Pulmonary artery endothelial cell (primary cell): ENCODE measurements at places on chromosomes 5 and 9. TPM values are rescaled to one million over a fixed set of nuclear protein-coding genes. Genes with fewer than 3 reads are reported as not detected.

GRCh38 chr9:123087359-123087888 lies 54.0 kb downstream of the GPR21 start:
- no peak for DNase-seq

DNA sequence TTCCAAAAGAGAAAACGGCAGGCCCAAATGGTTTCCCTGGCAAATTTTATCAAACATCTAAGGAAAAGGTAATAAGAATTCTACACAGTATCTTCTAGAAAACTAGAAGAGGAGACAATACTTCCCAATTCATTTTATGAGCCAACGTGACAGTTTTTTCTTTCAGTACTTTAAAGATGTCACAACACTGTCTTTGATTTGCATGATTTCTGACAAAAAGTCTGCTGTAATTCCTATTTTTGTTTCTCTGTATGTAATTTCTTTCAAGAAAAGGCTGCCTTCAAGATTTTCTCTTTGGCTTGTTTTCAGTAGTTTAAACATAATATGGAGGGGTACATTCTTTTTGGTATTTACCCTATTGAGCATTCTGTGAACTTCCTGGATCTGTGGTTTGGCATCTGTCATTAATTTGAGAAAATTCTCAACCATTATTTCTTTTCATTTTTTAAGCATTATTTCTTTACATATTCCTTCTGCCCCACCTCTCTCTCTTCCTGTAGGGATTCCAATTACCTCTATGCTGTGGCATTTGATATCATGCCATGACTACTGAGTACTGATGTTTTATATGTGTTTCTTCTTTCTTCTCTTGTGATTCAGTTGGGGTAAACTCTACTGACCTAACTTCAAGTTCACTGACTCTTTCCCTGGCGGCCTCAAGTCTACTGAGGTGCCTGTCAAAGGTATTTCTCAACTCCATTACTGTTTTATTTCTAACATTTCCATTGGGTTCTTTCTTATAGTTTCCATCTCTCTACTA lies 32.2 kb downstream of the ANKS6 start:
- DNase-seq: no peak

GRCh38 chr9:82938426-82939218 lies 124.3 kb downstream of the RASEF start:
- DNase-seq: no peak

- DNase-seq: no peak
Observed at GRCh38 chr5:15495026-15495425, 5.0 kb upstream of the FBXL7 start.

DNA sequence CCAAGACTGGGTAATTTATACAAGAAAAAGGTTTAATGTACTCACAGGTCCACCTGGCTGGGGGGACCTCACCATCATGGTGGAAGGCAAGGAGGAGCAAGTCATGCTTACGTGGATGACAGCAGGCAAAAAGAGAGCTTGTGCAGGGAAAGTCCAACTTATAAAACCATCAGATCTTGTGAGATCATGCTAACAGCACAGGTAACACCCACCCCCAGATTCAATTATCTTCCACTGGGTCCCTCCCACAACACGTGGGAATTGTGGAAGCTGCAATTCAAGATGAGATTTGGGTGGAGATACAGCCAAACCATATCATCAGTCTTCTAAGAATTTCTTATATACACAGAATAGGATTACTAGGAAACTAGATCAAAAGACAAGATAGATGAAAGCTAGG lies 555.6 kb downstream of the PRR16 start:
- no peak for DNase-seq

GRCh38 chr9:84270847-84271530 lies 69.6 kb downstream of the SLC28A3 start:
- no peak for DNase-seq

GRCh38 chr5:180605554-180606214 lies 14.4 kb upstream of the SCGB3A1 start:
- peak; percentile 22 for DNase-seq

DNA sequence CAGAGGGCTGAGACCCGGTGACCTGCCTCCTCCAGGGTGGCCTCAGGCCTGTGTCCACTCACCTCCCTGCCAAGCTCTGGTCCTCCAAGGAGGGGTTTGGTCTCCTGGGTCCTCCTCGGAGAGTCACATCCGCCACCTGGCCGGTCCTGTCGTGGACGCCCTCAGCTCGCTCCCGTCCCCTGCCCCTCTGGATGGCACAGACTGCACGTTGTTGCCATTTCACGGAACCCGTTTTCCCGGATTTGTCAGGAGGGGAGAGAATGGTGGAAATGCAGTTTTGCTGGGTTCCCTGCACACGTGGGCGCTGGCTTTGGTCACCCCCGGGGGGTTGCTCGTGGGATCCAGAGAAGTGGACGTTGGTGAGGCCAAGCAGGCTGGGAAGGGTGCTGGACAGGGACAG lies 62.7 kb downstream of the RXRA start:
- no peak for DNase-seq

- no peak for DNase-seq
Observed at GRCh38 chr5:10445352-10445751, 3.7 kb downstream of the ROPN1L start.

DNA sequence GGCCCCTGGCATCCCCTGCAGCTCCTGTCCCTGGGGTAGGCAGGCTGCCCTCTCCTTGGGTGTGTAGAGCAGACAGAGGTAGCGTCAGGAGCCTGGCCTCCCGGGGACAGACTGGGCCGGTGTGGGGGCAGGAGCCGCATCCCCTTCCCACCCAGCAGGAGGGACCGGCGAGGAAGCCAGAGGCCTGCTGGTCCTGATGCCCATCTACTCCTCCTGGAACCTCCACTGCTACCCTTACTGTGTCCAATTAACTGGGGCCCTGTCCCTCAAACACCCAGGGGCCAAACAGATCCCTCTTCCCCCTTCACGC lies 15.6 kb downstream of the RALGDS start:
- no peak for DNase-seq

DNA sequence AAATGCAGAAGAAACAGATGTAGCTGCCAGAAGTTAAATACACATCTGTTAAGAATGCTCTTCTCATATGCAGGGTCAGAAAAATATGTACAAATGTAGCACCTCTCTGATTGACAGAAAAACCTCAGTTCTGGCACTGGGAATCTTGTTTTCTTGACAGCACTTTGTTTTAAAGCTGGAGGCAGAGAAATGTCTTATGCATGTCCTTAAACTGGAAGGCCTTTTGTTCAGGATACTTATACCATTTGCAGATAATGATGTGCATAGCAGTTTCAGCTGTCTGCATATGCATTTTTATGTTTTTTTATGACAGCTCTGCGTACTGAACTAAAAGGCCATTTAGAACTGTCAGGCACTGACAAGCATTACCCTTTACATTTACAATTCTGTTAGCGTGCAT lies 567.9 kb downstream of the EBF1 start:
- no peak for DNase-seq

GRCh38 chr5:151717416-151717815 lies 30.7 kb upstream of the SPARC start:
- no peak for DNase-seq

- no peak for DNase-seq
Observed at GRCh38 chr5:79023947-79024346, 38.8 kb upstream of the ARSB start.

- DNase-seq: no peak
Observed at GRCh38 chr5:5613261-5613990, 190.9 kb downstream of the ICE1 start.

GRCh38 chr5:131462454-131462853 lies 172.6 kb downstream of the RAPGEF6 start:
- peak; percentile 27 for DNase-seq

GRCh38 chr5:176737746-176738636 lies 72.4 kb upstream of the UNC5A start:
- DNase-seq: no peak

DNA sequence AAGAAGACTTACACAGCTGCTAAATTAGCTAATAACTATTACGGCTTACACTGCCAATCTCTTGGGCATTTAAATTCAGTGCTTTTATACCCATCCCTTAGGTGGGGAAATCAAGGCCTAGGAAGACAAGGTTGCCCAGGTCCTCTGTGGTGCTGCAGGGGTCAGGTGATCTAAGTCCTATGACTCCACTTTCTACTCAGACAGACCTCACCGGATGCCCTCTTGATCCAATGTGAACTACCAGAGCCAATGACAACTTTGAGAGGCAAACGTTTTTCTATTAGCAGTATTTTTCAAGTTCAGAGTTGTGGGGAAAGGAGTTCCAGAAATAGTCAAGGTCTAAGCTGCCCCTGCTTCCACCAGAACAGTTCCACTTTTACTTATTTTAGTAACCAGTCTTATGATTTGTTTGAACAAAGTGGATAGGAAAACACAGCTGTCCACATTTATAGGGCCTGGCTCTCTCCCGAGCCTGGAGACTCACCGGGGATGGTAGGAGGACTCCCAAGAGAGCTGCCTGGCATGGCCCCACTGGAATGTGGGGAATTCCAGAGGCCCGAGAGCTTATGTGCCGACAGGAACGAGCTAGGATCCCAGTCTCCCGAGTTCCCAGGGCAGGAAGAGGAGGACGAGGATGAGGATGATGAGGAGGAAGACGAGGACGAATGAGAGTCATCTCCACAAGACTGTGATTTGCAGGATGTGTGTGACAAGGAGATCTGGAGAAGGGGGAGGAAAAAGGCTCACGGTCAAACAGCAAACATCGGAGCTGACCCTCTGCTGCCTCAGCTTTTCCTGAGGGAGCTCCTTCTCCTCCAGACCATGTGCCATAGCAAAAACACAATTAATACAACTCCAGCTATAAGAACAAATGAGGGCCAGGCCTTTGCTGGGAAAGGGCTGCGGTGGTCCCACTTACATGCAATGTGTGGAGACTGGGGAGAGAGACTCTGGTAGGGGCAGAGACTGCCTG lies 16.7 kb downstream of the FAM193B start:
- DNase-seq: peak; percentile 57

- DNase-seq: no peak
Observed at GRCh38 chr5:175279506-175279905, 164.5 kb downstream of the DRD1 start.

DNA sequence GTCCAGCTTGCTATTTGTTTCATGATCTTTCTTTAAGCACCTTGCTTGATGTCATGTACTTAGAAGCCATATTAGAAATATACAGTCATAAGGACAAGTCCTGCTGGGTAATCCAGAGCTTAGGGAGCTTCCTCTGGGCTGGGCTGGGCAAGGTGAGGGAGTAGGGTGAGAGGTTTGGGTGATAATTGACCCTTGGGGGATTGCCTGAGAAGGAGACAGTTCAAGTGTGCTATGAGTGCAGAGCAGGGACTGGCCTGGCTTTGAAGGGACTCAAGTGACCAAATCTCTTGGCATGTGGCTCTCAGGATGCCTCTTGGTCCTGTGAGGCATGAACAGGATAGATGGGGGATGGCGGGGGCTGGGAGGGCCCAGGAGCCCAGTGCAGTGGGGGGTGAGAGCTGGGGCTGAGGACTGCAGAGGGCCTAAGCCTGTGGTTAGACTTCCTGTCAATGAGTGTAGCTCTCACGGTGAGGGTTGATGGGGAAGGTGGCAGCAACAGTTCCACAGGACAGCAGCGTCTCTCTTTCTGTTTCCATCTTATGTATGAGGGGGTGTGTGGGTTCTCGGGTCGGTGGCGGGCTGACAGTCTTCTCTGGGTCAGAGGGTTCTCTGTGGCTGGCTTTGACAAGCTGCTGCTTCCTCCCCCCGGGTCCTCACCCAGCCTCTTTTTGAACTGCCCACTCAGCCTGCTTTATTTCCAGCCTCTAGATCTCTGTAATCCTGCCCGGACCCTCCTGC lies 53.5 kb downstream of the RGS3 start:
- DNase-seq: no peak

DNA sequence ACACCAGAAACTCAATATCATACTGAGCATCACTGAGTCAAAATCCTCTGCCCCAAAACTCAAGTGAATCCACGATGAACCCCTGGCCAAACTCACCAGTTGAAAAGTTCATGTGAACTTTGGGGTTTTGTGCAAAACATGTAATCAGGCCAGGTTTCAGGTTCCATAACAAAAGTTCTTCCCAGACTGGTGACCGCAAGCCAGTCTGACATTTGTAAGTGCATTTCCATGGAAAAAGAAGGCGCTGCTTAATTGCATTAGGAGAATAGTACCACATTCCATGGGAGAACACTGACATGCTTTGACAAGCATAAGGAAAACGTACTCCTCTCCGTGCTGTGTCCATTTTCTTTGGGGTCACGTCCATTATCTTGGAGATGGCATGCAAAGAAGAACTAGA lies 567.0 kb downstream of the BNC2 start:
- DNase-seq: no peak

GRCh38 chr5:58383448-58383847 lies 76.4 kb downstream of the PLK2 start:
- no peak for DNase-seq

GRCh38 chr5:57539281-57539701 lies 56.7 kb upstream of the ACTBL2 start:
- DNase-seq: no peak

GRCh38 chr9:133513214-133514100 lies 11.3 kb downstream of the MYMK start:
- no peak for DNase-seq

- peak; percentile 79 for DNase-seq
Observed at GRCh38 chr9:35728041-35728971, 3.7 kb downstream of the TLN1 start.

DNA sequence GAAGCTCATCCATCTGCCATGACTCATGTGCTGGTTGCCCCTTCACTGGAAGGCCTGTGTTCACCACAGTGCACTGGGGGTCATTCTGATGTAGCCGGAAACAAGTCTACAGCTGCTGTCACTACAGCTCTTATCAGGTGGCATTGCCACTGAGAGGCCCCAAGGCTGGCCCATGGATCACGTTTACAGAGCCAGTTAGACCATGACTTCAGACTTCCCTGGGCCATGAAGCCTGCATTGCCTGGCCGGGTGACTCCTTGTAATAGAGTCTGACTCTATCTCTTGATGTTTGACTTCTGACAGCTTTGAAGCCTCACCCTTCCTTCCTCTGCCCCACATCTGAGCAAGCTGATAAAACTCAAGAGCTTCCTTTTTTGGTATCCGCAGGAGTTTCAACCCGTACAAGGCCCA lies 473.5 kb upstream of the DAP start:
- DNase-seq: no peak

DNA sequence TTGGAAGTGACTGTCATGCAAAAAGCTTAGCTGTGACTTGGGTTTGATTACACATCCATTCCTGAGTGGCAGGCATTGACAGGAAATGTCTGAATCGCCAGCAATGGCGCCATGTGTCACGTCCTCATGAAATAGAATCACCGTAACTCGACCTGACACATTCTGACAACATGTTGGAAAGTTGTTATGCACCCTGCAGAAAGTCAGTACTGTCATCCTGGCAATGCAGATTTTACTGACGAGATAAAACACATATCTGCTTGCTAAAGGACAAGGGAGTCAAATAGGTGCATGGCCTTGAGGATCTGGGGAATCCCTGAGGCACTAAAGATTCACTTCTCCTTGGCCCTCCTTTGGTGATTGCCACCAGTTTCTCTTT lies 344.2 kb downstream of the SPATA31D1 start:
- DNase-seq: no peak

Gene PTGS1
- total RNA-seq: 14.4 and 28.7 TPM in 2 replicates

Gene CER1
- total RNA-seq: not detected in 2 replicates

Gene NEUROG1
- not detected in 2 replicates for total RNA-seq

Gene MYO10
- total RNA-seq: 105 and 126 TPM in 2 replicates

Gene CDH9
- not detected in 2 replicates for total RNA-seq

Gene NOXA1
- 0.11 and 0.66 TPM in 2 replicates for total RNA-seq

Gene ORM2
- not detected in 2 replicates for total RNA-seq

Gene ZFP37
- 1.7 and 2.3 TPM in 2 replicates for total RNA-seq

Gene MELK
- 28.6 and 49.0 TPM in 2 replicates for total RNA-seq

Gene NUP188
- total RNA-seq: 54.3 and 79.3 TPM in 2 replicates

Gene NXNL2
- not detected in 2 replicates for total RNA-seq

Gene OR13C4
- not detected in 2 replicates for total RNA-seq

Gene PDGFRB
- 0.07 and 0.14 TPM in 2 replicates for total RNA-seq

Gene TMEM171
- 12.0 and 15.4 TPM in 2 replicates for total RNA-seq

Gene POU5F2
- total RNA-seq: 0.26 and 0.46 TPM in 2 replicates

Gene FOXD4L5
- 0.11 and 0.13 TPM in 2 replicates for total RNA-seq

Gene PHF24
- not detected in 2 replicates for total RNA-seq

Gene SPINK7
- total RNA-seq: not detected in 2 replicates
